ENCODE measurements at places on chromosomes 13 and 19.
A peak's percentile ranks its signal among the peaks of the same experiment; 100 is the strongest.

DNA sequence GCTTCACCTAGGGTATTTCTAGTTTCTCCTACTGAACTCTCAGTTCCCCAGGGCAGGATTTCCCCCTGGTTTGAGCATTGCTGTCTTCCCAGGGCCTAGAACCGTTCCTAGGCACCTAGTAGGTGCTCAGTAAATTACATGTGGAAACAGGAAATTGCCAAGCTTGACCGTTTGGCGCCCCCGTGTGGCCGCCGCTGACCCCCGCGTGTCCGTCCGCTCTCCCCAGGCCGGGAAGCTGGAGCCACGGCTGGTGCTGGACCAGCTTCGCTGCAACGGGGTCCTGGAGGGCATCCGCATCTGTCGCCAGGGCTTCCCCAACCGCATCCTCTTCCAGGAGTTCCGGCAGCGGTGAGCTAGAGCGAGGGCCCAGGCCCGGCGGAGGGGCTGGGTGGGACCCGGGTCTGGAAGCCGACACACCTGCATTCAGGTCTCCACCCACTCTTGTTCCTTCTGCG lies 55.5 kb downstream of the MYH14 start:
- DNase-seq = no peak

DNA sequence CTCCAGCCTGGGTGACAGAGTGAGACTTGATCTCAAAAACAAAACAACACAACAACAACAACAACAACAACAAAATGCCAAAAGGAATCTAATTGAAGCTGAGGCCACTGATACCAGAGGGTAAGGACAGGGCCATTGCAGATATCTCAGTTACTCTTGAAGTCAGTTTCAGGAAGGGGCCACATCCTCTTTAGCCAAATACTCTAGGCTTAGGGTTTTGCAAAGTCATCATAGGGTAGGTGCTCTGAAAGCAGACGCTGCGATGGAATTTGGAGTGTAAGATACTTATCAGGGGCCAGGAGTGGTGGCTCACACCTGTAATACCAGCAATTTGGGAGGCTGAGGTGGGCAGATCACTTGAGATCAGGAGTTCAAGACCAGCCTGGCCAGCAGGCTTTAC lies 46.6 kb upstream of the UBAC2 start:
- no peak for DNase-seq

- no peak for DNase-seq
Observed at GRCh38 chr13:50396001-50396400, 380.8 kb downstream of the KCNRG start.

GRCh38 chr13:41543664-41544300 lies 86.4 kb downstream of the RGCC start:
- no peak for DNase-seq

DNA sequence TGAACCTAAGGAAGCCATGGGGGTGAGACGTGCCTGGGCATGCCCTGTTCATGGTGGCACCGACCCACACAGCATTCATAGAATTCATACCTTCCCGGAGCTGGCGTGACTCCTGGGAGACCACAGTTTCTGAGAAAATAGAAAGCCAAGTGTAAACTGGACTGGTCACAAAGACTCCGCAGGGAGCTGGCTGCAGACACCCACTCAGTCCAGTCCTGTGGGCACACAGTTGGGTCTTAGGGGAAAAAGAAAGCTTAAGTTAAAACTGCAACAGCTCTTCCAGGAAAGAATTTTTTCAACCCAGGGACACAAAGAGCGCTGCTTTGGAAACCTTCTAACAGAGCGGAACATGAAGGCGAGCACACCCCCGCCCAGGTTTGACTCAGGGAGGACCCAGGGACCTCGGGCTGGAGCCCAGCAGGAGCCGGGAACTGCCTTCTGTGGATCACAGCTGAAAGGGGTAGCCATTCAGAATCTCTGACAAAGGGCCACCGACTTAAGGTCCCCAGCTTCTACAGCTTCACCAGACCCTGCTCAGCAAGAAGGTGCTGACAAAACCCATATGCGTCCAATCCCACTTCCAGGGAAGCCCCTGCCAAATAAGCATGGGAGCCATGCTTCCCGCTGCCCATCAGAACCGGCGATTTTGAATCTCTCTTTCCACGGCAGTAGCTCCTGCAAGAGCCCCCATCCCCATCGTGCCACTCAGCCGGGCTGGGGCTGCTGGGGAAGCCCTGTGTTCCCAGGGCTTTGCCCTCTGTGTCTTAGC lies 183.7 kb downstream of the COL4A1 start:
- DNase-seq = no peak

DNA sequence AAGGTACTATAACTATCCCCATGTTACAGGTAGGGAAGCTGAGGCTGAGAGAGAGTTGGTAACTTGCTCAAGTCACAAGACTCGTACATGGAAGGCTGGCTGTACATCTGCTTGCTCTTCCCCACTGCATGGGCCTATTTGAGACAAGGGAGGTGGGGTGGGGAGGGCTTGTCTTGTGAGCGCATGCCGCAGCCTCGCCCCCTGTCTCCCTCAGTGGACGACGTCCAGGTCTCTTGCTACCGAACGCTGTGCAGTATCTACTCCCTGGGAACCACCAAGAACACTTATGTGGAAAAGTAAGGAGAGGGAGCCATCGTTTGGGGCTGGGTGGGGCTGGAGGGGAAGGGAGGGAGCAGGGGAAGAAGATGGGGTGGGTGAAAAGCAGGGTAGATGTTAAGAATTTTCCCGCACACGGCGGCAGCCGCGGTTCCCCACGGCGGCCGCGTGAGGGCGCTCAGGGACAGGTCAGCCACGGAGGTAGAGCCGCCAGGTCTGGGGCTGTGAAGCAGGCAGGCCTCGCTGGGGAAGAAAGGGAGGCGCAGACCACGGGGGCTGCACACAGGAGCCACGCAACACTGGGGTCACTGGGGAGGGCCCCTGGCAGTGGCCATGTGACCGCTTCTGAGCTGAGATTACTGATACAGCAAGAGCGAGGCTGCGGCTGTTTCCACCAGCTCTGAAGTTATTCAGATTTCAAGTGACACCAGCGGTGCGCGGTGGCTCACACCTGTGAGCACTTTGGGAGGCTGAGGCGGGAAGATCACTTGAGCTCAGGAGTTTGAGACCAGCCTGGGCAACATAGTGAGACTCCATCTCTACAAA lies 81.5 kb downstream of the RYR1 start:
- peak; percentile 24 for DNase-seq

GRCh38 chr13:101706651-101707050 lies 254.2 kb downstream of the ITGBL1 start:
- DNase-seq = no peak

DNA sequence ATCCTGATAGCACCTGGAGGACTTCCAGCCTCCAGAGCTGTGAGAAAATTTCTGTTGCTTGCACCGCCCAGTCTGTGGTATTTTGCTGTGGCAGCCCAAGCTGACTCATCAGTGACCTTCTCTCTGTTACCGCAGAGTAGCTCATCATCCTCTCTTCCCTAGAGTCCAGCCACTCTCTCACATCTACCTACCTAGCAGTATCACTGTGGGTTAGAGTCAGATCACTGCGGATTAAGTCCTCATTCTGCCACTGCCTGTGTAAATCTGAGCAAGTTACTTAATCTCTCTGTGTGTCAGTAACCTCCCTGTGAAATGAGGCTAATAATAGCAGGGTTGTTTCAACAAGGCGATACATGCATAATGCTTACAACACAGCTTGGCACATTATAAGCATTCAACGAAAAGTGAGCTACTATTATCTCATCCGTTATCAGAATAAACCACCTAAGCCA lies 40.3 kb upstream of the USPL1 start:
- DNase-seq = no peak

DNA sequence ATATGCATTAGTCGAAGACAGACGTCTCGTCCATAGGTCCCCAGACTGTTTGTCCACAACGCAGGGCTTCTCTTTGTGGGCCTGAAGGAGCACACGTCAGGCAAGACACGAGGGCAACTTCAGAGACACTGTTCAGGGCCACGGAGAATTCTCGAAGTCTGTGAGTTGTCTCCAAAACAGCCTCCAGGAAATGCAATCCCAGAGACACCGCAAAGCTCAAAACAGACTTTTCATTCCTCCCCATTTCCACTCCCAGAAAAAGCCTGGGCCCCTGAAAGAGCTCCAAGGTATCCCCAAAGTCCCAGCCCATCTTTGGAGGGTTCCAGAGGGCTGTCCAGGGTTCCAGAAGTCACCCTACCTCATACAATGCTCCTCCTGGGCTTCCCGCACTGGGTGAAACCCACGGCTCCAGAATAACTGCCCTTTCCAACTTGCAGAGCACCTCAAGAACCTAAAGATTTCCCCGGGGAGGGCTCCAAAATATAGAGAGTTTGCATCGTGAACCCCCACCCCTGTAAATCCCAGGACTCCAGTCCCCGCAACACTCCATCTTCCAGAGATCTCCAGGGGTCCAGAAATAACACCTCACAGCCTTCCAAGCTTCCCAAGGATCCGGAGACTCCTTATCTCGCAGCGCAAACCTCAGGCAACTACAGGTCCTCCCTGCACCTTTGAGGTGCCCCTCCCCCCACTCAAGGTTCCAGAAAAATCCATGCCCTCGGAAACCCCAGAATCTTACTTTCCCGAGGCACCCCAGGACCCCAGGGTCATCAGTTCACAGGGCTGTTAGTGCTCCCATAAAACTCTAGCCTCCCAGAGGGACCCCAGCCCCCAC lies 687 bp upstream of the FTL start:
- no peak for DNase-seq

GRCh38 chr13:26881154-26881553 lies 120.6 kb upstream of the GPR12 start:
- no peak for DNase-seq

DNA sequence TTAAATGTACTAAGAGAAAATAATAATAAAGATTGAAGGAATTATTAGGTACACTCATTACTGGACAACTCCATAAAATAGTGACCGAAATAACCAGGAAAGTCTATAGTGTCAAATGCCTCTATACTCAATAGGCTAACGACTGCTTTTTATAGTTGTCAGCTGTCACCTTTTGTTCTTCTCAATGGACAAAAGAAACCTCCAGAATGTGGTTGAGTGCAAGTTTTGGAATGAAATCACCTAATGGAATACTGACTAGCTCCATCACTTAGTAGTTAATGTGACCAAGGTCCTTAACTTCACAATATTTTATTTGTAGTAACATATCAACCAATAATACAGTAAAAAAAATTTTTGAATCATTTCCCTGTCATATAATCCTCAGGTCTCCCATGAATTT lies 18.1 kb downstream of the TSC22D1 start:
- no peak for DNase-seq

- no peak for DNase-seq
Observed at GRCh38 chr13:111636271-111636670, 315.8 kb downstream of the TEX29 start.

GRCh38 chr13:28478127-28478526 lies 16.8 kb downstream of the FLT1 start:
- no peak for DNase-seq

GRCh38 chr13:44249431-44249836 lies 124.2 kb upstream of the SERP2 start:
- peak; percentile 76 for DNase-seq

All from tibial nerve (tissue), 4 donors.